ENCODE measurements at places on chromosomes 7 and 10.

GRCh38 chr7:151822541-151823181, 54.3 kb downstream of the PRKAG2 start:
- DNase-seq, result no peak

- DNase-seq, result no peak
Observed at GRCh38 chr10:116014871-116015582, 258.0 kb downstream of the GFRA1 start.

GRCh38 chr10:13810568-13810967, 223.8 kb downstream of the PRPF18 start:
- DNase-seq, result no peak

- no peak for DNase-seq
Observed at GRCh38 chr7:21028599-21028998, 241.9 kb upstream of the SP8 start.

DNA sequence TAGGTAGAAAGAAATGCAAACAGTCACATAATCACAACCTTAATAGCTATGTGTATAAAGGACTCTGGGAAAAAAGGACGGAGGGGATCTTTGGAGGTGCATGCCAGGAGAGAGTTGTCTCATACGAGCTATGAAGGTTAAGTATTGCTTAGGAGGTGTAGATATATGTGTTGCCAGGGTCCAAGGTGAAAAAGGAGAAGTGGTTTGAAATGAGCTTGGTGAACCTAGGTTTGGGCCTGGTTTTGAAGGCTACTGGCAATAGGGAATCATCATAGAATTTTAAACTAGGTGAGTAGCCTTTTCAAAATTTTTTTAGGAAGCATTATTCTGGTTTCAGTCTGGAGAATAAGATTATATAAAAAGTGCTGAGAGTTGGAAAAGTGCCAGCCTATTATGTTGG, 336.8 kb downstream of the AUTS2 start:
- DNase-seq, result no peak

DNA sequence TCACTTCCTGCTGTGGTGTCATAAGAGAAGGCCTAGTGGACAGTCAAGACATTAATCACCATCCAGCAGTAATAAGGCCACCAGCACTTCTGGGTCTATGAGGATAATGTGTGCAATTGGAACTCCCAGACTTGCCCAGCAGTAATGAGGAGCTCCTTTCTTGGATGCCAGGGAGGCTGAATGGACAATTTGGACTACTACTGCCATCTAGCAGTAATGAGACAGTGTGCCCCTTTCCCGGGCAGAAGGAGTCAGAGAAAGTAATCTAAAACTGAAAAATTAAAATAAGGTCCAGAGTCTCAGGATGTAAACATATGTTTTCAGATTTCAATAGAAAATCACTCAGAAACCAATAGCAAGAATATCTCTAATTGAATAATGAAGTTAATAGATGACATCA, 400.4 kb downstream of the CDC14C start:
- DNase-seq, result no peak

- no peak for DNase-seq
Observed at GRCh38 chr7:82347808-82348207, 95.8 kb downstream of the CACNA2D1 start.

GRCh38 chr7:98643236-98643985, 26.3 kb downstream of the NPTX2 start:
- DNase-seq, result no peak

DNA sequence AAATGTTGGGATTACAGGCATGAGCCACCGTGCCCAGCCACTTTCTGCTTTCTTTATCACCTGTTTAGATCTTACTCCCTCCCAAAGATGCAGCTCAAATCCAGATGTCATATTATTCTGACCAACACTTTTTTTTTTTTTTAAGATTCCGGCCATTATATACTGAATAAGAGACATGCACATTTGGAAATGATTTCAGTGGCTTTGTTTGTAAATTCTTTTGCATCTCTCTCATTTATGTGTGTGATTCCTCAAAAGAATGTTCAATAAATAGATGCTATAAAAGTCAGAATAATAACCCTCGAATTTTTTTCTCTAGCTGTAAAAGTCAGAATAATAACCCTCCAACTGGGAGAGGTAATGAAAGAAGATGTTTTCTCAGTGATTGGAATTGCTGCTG, 25.4 kb downstream of the HECW1 start:
- DNase-seq, result no peak

DNA sequence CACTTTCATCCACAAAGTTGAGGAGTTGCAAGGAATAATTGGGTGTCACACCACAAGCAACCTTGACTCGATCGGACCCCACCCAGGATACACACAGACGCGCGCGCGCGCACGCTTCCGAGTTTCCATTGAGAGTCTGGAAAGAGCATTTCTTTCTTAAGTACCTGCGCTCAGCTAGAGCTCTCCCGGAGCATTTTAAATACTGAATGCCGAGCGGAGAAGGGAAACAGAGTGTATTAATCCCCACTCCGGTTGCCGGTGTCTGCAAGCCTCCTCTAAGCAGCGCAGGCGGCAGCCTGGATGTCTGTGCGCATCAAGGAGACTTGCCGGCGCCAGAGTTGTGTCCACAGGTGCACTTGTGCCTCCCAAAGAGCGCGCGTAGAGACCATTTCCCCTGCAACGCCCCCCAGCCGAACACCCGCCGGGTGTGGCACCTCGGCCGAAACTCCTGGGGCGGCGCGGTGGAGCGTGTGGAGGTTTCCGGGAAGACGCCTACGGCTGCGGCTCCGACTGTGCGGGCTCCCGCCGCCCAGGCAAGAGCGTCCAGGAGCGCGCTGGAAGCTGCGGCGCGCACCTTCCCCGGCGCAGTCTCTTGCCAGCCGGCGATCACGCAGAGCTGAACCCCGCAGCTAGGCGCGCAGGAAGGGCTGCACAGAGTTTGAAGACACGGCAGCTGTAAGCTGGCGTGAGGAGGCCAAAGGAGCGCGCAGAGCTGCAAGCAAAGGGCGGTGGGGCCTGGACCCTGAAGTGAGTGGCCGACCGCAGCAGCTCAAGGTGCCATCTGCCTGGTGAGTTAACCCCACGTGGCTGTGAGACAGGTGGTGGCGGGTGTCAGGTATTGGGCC, 1.1 kb upstream of the FEZF1 start:
- no peak for DNase-seq

- no peak for DNase-seq
Observed at GRCh38 chr7:111226800-111227199, 135.9 kb downstream of the LRRN3 start.

DNA sequence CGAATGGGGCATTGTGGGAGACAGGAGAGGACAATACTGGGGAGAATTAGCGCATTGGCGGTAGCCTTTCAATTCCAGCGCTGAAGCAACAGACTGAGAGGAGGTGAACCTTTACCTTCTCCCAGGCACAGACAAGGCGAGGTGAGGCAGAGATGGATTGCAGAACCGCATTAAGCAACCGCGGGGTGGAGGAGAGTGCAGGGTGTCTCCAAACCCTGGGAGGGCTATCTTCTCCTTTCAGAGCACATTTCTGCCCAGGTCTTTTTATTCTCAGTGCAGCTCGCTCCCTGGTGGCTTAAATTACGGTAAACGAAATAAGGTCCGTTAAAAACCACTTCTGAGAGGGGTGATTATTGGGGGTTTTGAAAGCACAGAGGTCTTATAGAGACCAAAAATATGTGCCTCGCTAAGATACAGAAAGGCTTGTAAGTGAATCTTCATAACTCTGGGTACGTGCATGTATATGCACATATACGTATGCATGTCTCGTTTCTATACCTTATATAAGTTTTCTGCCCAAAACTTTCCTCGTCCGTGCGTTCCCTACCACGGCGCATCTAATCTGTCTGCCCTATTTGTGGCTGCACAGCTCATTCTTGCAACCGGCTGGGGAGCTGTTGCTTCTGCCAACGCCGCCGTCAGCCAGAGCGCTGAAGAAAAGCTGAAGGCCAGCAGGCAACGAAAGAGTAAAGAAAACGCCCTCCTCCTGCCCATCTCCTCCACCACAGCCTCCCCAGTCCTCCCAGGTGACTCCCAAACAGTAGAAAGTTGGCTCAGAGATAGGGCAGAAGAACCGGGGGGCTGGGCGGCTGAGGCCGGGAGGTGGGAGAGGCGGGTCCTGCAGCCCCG, 895 bp upstream of the ZNF804B start:
- no peak for DNase-seq

DNA sequence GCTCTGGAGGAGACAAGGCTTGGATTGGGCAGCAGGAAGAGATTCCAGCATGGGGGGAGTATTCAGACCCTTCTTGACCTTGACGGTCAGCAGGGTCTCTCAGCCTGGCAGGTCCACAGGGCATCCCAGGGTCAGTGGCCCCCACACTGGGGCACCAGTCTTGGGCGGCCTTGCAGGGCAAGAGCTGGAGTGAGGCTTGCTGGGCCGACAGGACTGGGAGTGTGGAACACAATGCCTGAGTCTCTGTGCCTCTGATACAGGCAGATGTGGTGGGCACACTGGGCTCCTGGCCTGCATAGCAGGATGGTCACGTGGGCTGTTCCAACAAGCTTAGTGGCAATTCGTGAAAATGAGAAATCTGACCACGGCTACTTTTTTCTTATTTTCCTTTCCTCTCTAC, 229.7 kb downstream of the TCERG1L start:
- DNase-seq, result no peak

DNA sequence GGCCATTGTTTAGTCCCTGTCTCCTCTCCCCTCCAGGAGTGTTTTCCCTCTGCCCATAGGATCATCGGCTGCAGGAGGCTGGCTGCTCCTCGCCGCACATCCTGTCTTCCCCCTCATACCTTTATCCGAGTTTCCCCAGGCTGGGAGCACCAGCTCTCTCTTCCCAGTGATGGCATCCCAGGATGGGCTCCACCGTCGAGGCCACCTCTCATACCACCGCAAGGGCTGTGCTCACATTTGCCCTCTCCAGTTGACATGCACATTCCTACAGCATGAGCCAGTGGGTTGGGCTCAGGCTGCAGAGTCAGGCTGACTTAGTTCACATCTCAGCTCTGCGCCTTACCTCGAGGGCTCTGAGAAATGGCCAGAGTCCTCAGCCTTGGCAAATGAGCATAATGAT, 12.1 kb downstream of the HKDC1 start:
- no peak for DNase-seq

DNA sequence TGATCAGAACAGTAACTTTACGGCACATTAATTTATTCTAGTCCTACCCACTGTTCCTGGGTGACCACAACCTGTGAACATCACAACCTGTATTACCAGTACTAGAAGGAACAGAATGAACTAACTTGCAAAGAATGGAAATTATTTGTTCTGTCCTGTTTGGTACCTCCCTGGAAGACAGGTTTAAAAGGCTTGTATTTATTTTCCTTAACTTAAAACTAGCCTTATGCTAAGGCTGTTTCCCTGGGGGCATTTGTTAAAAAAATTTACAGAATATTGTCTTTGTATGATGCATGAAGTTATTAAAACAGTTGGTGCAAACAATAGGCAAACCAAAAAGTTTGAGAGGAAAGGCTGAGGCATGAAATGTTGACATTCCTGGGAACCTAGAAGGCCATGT, 132.7 kb downstream of the DNAJC1 start:
- no peak for DNase-seq

- no peak for DNase-seq
Observed at GRCh38 chr7:140324714-140325113, 73.6 kb downstream of the SLC37A3 start.

- no peak for DNase-seq
Observed at GRCh38 chr10:129126982-129127381, 340.1 kb upstream of the MGMT start.

DNA sequence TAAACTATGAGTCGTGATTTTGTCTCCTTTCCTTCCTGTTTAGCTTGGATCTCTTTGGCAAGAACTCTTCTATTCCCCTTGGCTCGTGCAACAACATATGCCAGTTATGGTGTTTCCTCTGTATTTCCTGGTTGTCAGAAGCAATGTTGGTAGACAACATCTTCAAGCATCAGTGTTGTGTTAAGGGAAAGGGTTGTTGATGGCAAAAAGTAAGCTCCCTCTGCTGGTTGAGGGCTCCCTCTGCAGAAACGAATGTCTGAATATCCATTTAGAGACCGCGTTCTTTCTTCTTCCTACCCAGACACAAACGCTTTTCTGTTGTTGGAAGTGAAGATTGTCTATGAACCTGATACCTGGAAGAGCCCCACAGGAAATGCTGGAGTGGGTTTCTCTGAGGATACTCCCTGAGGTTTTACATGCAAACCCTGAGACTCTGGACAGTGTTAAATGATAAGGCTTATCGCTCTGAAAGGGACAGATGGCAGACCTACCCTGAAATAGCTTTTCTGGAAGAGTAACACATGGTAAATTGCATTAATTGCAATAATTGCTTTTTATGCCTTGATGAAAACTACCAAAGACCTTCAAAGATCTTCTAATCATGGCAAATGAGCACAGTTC, 23.5 kb upstream of the C1QL3 start:
- peak; percentile 13 for DNase-seq

DNA sequence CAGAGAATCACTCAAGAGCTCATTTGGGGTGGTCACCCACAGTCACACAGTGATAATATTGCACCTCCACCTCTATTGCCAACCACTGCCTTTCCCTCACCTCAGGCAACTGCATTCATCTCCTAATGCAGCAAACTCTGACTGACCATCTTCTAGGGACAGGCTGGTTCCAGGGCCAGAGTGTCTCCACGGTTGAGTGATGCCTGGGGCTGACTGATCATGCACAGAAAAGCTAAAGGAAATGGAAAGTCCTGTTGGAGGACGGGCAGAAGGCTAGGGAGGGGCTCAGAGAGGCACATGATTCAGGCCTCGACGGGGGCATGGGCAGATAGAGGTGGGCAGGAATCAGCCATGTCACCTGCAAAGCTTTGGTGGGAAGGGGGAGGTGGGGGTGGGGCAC, 127.1 kb upstream of the TNS3 start:
- no peak for DNase-seq

GRCh38 chr10:75035975-75036708, 75.3 kb upstream of the SAMD8 start:
- DNase-seq, result no peak

GRCh38 chr10:98620503-98620902, 173.8 kb upstream of the HPS1 start:
- DNase-seq, result no peak

DNA sequence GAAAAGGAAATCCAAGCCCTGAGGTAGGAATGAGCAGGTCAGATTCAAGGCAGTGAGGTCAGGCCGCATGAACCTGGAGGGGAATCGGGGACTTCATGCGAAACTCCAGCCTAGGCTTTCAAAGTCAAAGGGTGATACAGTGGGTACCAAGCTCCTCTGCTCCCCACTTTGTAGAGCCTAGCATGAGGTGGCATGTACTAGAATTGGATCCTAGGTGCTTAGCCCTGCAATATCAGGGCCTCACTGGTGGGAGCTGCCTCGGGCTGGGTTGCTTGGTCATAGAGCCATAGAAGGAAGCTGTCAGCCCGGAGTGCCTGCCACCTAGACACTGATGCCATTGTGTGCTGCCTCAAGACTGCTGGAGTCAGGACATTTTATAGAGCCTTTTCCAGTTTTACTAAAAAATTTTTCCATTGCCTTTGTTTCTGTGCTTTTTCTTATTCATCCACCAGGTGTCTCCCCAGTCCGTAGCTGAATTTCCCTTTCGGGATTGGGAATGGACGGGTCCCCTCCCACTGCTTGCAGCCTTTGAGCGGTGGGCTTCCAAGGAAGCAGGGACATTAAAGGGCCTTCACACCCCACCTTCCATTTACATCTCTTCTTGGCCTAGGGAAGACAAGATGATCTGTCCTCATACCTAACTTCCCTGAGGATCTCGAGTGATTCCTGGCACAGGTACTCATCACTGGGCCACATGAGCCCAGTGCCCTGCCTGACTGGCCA, 5.5 kb upstream of the LZTS2 start:
- DNase-seq, result no peak

GRCh38 chr7:149680331-149681025, 92.9 kb downstream of the ZNF467 start:
- DNase-seq, result no peak

- no peak for DNase-seq
Observed at GRCh38 chr10:58356756-58357155, 21.9 kb downstream of the UBE2D1 start.
